ENCODE measurements at places on chromosomes 1 and 21. TPM values are rescaled to one million over a fixed set of nuclear protein-coding genes. Genes with fewer than 3 reads are reported as not detected.

INSRR gene
- total RNA-seq, result not detected

SPRR2D gene
- not detected for total RNA-seq

PYHIN1 gene
- not detected for total RNA-seq

C1orf141 gene
- not detected for total RNA-seq

PTGS2 gene
- 47.6 TPM for total RNA-seq

RGS8 gene
- not detected for total RNA-seq

LEMD1 gene
- 14.5 TPM for total RNA-seq

PGLYRP3 gene
- total RNA-seq, result not detected

PDPN gene
- 115 TPM for total RNA-seq
